ENCODE measurements at places on chromosomes 4 and X.

DNA sequence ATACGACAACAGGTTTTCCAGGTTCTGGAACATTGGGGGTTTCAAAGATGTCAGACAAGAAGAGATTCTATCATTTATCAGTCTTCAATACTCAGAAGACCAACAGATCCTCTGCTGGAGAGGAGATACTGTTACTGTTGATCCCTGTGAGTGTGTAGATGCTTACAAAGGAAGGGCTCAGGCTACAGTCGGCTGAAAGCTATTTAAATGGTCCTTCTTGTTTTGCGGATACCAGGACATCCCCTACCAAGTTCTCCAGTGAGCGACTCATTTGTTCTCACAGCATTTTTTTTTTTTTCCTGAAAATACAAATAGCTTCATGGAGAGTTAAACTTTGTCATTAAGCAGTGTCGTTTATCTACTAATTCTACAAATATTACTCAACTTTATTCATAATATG, 201.6 kb downstream of the CAMK2D start:
- no peak for DNase-seq

GRCh38 chr4:87895964-87896621, 63.3 kb downstream of the MEPE start:
- DNase-seq, result no peak

DNA sequence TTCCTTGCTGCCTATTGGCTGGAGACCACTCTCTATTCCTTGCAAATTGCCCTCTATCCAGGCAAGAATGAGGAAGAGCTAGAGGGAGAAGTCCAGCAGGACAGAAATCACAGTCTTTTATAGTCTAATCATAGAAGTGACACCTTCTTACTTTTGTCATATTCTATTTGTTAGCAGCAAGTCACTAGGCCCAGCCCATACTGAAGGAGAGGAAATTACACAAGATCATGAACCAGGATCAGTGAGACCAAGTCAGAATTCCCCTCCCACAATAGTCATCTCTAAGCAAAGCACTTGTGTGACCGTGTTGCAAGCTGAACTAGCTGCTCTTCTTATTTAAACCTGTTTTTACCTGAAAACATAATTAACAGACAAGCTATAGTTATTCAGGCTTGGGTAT, 317.7 kb downstream of the INPP4B start:
- DNase-seq, result no peak

GRCh38 chrX:44876767-44877166, 3.8 kb downstream of the KDM6A start:
- no peak for DNase-seq

- DNase-seq, result no peak
Measured at GRCh38 chr4:108972613-108973283, 209.9 kb upstream of the ETNPPL start.
